Activated CD4-positive, alpha-beta memory T cell treated with anti-CD3 and anti-CD28 coated beads, Interleukin-2, amount 10 ng/mL, durations not matched to agents 7 days and 5 days (primary cell): ENCODE measurements at places on chromosomes 13 and 19. TPM values are rescaled to one million over a fixed set of nuclear protein-coding genes. Genes with fewer than 3 reads are reported as not detected.

The TFDP1 gene
- total RNA-seq: 130 TPM

- H3K4me1 ChIP-seq: peaks cover 58% of the 10 kb centered on the region
- H3K4me3 ChIP-seq: peak overlapping the region; percentile 84
- H3K36me3 ChIP-seq: peaks cover 35% of the 10 kb centered on the region
- no peaks in the 10 kb centered on the region for H3K27me3 ChIP-seq
- DNase-seq: peak; percentile 53
These were observed 782 bp upstream of the JUND start for GRCh38 chr19:18282021-18282787.

The IL11 gene
- total RNA-seq: not detected

The HSPB6 gene
- total RNA-seq: 0.48 TPM

The SIGLEC5 gene
- not detected for total RNA-seq

DNA sequence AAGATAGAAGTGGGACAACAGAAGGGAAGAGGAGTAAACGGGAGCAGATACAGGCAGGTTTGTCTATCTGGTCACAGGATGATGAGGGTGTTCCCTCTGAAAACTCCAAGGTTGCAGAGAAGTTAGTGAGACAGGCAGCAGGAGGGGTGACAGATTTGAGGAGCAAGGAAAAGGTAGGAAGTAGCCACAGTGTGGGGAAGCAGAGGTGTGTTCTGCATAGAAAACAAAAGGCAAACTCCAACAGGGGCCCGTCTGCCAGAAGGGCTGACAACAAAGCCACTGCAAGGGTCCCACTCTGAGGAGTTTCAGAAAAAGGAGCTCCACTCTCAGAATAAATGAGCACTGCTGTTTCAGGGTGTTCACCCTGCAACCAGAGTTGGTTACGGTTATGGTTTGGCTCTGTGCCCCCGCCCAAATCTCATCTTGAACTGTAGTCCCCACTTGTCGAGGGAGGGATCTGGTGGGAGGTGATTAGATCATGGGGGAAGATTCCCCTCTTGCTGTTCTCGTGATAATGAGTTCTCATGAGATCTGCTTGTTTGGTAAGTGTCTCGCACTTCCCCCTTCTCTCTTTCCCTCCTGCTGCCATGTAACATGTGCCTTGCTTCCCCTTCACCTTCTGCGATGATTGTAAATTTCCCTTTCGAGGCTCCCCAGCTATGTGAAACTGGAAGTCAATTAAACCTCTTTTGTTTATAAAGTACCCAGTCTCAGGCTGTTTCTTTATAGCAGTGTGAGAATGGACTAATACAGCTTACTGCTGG, 32.1 kb downstream of the SMAD9 start:
- H3K4me1 ChIP-seq: no peaks in the 10 kb centered on the region
- H3K27me3 ChIP-seq: peaks cover 30% of the 10 kb centered on the region
- no peak overlapping the region for H3K27ac ChIP-seq
- H3K4me3 ChIP-seq: no peak overlapping the region
- DNase-seq: no peak

The NUP58 gene
- 80.6 TPM for total RNA-seq

DNA sequence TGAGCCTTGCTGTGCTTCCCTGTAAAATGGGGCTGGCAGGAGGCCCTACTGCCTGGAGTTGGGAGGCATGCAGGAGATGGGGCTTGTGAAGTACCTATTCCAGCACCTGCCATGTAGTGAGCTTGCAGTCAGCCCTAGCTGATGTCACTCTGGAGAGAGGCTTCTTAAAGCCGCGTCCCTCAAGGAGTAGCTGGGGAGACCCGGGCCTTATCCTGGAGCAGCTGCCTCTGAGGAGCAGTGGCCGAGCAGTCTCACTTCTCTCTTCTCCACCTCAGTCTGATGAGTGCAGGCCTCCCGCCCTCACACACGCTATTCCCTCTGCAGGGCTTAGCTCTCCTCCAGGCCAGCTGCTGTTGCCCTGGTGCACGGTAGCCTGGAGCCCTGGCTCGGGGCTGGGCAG, 18.0 kb downstream of the CLASRP start:
- no peak for DNase-seq
- H3K4me3 ChIP-seq: no peak overlapping the region
- peaks cover 73% of the 10 kb centered on the region for H3K36me3 ChIP-seq
- H3K27me3 ChIP-seq: no peaks in the 10 kb centered on the region

- no peak for DNase-seq
- no peaks in the 10 kb centered on the region for H3K36me3 ChIP-seq
- H3K4me3 ChIP-seq: no peak overlapping the region
These were observed 30.0 kb downstream of the DCLK1 start for GRCh38 chr13:36101157-36101556.

GRCh38 chr19:5113633-5114586, 145.0 kb downstream of the KDM4B start:
- no peak for DNase-seq
- H3K27me3 ChIP-seq: no peaks in the 10 kb centered on the region
- no peaks in the 10 kb centered on the region for H3K4me1 ChIP-seq
- peaks cover 10% of the 10 kb centered on the region for H3K36me3 ChIP-seq

GRCh38 chr13:48875047-48875446, 100.7 kb upstream of the FNDC3A start:
- no peak for DNase-seq
- H3K27ac ChIP-seq: no peak overlapping the region
- H3K27me3 ChIP-seq: peaks cover 23% of the 10 kb centered on the region
- peaks cover 10% of the 10 kb centered on the region for H3K4me1 ChIP-seq
- no peaks in the 10 kb centered on the region for H3K36me3 ChIP-seq
- no peak overlapping the region for H3K4me3 ChIP-seq
